ENCODE measurements at places on chromosomes 1 and 21.
A peak's percentile ranks its signal among the peaks of the same experiment; 100 is the strongest.

GRCh38 chr21:36073181-36073580 lies 3.4 kb downstream of the CBR1 start:
- DNase-seq = no peak

DNA sequence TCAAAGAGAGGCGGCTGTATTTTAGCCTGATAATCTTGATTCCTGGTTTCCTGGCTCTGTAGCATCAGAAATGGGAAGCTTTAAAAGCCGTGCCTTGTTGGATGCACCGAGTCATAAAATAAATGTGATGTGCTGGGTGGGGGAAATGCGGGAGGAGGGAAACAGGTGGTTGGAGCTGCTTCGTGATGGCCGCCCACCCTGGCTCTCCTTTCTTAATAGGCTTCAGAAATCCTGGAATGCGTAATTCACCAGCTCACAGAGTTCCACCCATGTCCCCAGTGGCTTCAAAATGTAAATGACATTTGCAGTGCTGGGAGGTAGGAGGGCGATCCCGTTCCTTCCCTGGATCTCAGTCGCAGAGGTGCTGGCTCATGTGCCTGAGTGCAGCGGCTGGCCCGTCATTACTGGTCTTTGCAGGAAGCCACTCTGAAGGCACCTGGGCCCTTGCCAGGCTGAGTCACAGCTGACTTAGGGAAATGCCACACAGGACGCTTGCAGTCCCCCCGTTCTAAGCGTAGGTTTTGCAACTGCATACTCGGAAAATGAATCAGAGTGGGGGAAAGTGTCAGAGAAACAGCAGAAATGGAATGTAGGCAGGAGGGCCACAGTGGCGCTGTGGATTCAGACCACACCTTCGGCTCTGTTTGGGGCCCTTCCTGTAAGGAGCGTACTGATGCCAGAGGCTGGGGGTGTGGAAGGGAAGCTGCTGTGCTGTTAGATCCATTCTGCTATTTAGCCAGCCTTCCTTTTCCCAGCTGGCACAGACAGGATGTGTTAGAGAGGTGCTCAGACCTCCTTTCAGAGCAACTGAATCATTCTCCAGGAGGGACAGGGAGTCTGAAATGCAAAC lies 37.6 kb downstream of the GALNT2 start:
- peak; percentile 99 for DNase-seq

DNA sequence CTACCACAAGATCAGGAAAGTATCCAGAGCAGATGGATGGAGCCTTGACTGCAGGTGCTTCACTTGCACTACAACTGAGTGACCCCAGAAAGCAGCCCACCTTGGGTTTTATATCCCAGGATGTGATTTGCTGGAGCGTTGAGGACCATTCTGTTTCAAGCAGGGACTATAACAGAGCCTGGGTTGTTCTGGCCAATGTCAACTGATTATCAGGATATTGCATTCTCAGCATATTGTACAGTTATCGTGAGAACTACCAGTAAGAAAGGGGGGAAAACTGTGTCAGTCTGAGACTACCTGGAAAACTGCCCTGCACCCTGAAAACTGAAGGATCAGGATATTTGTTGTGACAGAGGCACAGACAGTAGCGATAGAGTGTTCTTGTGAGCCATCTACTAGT lies 8.0 kb downstream of the ZNF669 start:
- no peak for DNase-seq

DNA sequence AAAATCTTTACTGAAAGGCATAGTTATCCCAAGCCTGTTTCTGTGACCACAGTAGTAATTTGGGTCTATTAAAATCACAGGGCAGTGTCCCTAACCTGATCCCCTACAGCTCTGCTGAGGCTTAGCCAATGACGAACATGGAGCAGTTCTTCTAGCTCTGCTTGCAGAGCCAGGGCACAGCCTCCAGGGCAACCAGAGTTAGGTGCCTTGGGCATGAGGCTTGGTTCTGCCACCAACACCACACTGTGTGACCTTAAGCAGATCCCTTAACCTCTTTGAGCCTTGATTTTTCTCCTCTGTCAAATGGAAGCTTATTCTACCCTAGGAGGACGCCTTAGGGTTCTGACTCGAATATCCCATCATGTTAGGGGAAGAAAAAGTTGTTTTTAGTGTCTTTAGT lies 86.7 kb upstream of the TLR5 start:
- no peak for DNase-seq

- DNase-seq = no peak
Measured at GRCh38 chr1:112048421-112048820, 59.0 kb upstream of the KCND3 start.

GRCh38 chr21:42490720-42491119 lies 5.3 kb downstream of the RSPH1 start:
- DNase-seq = no peak

DNA sequence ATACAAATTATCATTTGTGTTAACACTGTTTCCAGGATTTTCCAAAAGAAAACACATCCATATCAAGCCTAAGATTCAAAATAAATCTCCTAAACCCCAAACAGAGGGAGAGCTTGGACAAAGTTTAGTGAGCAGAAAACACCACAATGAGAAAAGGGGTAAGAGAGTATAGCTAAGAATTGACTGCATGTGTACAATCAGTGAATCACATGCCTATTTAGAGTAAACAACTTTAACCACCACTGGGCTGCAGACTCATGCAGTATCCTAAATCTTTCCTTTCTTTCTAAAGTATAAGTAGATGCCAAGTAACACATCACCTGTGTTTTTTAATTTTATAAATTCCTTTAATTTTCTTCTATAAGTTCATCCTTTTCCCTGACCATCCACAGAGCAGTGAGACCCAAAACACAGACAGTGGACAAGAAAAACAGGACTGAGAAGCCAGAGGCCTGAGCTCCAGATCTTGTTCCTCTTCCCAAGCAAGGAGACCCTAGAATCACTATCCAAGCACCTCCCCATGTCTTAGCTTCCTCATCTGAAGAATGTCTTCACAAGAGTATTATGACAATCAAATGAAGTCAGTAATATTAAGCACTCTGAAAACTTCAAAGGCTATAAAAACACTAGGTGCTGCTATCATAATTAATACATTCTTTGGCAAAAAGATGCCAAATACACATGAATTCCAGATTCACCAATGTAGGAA lies 93.1 kb downstream of the VAV3 start:
- DNase-seq = no peak

DNA sequence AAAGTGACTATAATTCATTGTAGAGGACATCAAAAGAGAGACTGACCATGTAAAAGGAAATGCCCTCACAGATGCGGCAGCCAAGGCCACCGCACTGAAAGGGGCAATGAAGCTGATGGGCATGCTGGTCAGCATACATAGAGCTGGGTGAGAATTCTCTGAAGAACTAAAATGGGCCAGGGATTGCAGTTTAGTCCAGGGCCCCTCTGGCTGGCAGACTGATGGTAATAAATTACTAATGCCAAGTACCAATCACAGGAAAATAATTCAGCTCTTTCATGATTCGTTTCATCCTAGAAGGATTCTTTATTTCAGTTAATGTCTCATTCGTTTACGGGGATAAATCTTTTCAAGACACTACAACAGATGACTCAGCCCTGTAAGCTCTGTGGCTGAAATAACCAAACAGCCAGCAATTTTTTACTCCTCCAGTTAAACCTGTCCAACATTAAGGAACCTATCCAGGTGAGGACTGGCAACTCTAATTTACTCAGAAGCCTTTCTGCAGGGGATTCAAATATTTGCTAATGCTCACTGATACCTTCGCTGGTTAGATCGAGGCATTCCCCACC lies 56.9 kb upstream of the MAP1LC3C start:
- no peak for DNase-seq
